Activated CD8-positive, alpha-beta memory T cell treated with anti-CD3 and anti-CD28 coated beads for 24 hours (primary cell): ENCODE measurements at places on chromosomes 13 and 19.

- DNase-seq: no peak
Measured at GRCh38 chr19:50790922-50791467, 780 bp downstream of the ACP4 start.

GRCh38 chr13:36919833-36920615, at the start of gene SMAD9:
Gene SMAD9, minus strand, starts transcription at chr13:36920238. Its CDS starts 40,549 bp downstream, at chr13:36879689.
- no peak for DNase-seq

- no peak for DNase-seq
Measured at GRCh38 chr13:44386913-44387556, 13.4 kb downstream of the SERP2 start.

DNA sequence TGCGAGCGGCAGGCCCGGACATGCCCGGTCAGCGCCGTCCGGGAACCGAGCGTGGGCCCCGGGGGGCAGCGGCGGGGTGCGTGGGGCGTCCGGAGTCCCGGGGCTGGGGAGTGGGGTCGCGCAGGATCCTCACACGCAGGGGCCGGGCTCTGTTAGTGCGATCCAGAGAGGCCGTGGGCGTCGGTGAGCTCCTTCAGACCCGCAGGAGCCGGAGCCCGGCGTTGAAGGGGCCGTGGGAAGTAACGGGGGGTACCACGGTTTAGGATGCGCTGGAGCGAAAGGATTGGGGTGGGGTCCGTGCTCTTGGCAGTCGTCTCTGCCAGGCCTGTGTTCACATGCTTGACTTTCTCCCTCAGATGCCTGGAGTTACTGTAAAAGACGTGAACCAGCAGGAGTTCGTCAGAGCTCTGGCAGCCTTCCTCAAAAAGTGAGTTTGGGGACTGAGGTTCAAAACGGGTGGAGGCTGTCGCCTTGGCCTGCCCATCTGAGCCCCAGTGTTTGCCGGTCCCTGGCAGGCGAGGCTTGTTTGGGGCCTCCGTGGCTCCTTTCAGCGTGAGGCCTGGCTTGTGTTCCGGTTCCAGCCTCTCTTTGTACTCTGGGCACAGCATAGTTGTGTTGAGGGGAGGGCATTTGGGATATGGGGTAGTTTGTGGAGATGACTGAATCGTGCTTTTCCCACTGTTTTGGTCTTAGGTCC, 512 bp downstream of the RPS19 start:
- no peak for DNase-seq

DNA sequence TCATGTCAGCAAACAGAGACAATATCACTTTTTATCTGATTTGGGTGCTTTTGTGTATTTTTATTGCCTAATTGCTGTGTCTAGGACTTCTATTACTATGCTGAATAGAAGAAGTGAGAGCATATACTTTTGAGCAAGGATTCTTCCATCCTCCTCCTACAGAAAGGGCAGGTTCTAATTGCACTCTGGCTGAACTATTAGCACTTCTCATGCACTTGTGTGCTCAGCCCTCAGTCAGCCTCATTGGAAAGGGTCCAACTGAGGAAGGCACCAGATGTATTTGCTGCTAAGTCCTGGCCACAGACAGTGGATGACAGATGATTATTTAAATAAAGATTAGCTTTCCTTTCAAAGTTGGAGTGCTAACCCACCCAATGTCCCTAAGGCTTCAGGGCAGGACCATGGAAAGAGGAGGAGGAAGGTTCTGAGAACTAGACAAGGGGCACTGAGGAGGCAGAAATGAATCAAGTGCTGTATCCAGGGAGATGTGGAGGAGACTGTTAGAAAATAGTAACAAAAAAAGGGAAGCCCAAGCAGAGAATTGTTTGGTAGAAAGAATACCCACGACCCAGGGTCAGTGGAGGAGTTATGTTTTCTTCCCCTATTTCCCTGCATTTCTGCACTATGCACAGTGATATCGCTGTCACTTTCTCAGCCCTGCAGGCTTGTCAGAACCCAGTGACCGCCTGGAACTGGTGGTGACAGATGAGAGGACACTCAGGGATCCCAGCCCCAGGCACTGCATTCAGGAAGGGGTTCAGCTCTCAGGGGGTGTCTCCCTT, 8.0 kb downstream of the LILRB4 start:
- DNase-seq: no peak

- no peak for DNase-seq
Measured at GRCh38 chr13:27921961-27922882, 2.4 kb downstream of the PDX1 start.

- DNase-seq: no peak
Measured at GRCh38 chr19:34432797-34433196, 4.6 kb downstream of the UBA2 start.

DNA sequence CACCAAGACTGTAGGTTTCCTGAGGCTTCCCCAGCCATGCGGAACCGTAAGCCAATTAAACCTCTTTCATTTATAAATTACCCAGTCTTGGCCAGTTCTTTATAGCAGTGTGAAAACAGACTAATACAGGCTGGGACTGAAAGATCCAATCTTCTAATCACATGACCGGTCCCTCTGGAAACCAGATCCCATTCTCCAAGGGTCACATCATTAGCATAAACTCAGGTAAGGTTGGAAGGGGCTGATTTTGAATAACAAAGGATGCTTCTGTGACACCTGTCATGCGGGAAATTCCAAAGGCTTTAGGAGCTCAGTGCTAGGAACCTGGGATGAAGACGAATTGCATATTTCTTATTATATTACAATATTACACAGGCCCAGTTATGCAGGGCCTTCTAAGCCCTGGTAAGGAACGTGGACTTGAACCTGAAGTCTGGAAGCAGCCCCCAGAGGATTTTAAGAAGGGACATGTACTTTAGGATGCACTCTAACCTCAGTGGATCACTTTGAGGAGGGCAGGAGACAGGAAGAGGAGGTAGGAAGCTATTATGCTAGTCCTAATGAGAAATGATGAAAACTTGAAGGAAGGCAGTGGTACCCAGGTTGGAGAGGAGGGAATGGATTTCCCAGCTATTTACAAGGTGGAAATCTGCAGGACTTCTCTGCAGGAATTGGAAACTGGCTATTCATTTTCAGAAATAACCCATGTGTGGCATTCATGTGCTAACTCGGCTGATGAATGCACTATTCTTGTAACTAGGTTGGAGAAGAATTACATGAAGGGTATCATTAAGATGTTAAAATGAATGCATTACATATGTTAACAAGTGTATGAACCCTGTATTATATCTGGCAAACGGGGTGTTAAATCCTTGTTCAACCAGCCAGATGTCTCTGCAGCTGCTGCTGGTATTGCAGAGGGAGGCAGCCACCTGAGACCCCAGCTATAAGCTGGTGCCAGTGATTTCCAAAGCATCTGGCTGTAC, 19.3 kb downstream of the TNFSF11 start:
- DNase-seq: no peak
